T-helper 17 cell (primary cell): ENCODE measurements at places on chromosomes 12 and 14. TPM values are rescaled to one million over a fixed set of nuclear protein-coding genes. Genes with fewer than 3 reads are reported as not detected.

GRCh38 chr12:32398816-32399369, 465 bp upstream of the FGD4 start:
- H3K36me3 ChIP-seq, result no peaks in the 10 kb centered on the region
- H3K4me3 ChIP-seq, result peak overlapping the region; percentile 91
- DNase-seq, result no peak
- peaks cover 7% of the 10 kb centered on the region for H3K4me1 ChIP-seq
- no peak overlapping the region for H3K27ac ChIP-seq
- H3K27me3 ChIP-seq, result peaks cover 37% of the 10 kb centered on the region

DNA sequence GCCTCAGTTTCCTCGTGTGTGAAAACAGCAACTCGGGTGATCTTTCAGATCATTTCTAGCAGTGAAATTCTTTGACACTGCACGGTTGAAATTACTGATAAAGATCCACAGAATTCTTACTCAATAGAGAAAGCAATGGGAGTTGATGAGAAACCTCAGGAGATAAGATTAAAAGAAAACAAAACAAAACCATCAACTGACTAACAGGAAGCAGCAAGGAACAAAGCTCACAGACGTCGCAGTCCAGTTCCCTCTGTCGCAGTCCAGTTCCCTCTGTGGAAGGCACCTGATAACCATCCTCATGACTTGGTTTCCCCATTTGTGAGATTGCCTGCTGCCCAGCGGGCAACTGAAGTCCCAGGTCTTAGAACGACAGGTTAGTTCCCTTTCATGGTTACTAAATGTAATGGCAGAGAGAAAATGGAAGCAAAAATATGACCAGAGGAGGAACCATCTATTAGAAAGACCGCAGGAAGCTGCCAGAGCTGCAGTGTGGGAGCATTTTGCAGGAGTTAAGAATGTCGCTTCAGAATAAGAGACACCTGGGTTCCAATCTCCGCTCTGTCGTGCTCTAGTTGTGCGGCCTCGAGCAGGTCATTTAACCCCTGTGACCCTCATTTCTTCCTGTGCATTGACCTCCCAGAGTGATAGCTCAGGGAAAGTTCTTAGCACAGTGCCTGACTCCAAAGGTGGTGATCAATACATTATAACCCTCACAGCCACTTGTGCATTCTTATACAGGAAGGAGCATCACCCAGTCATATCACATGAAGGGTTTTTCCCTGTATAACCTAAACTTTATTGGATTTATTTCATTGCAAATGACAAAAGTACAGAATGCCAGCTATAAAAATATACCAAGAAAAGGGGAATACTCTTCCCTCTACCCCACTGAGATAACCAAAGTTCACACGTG, 5.1 kb upstream of the MED13L start:
- no peaks in the 10 kb centered on the region for H3K36me3 ChIP-seq
- no peaks in the 10 kb centered on the region for H3K27me3 ChIP-seq
- peaks cover 11% of the 10 kb centered on the region for H3K4me1 ChIP-seq

DNA sequence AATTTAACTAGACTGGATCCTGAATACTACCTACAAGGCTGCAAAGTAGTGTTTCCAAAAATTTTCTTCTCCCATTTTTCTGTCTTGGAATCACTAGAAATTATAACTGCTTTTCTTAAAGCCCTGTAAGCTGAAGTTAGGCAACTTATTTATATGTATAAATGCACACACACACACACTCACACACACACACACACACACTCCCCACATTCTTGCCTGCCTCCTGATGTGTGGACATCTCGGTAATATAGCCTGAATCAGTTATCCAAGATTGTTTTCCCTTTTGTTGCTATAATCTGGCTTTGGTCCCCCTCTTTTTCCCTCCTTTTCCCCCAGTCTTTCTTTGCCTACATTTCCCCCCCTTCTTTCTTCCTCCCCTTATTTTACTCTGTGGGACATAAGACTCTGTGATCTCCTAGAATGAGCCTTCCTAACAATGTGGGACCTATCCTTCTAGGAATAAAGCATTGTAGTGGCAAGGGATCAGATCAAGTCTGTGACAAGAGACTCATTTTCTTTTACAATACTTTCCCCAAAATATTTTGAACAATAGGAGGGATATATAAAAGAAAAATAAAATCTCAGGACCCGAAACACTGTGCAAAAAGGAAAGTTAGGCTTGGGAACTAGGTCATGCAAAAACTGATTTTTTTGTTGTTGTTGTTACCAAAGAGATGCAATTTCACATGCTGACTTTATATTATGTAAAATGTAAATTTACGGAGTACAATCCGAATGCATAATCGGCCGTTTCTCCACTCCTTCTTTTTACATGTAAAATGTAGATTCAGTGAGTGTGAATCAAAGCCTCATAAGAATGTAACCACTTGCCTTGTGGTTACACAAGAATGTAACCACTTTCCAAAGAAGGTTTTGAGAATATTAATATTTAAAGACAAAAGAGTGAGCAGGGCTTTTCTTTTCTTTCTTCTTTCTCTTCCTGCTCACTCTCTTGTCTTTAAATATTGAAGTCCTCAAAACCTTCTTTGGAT, 26.3 kb upstream of the CD69 start:
- H3K4me1 ChIP-seq, result peaks cover 15% of the 10 kb centered on the region
- no peaks in the 10 kb centered on the region for H3K27me3 ChIP-seq
- no peak for DNase-seq
- H3K36me3 ChIP-seq, result no peaks in the 10 kb centered on the region

DNA sequence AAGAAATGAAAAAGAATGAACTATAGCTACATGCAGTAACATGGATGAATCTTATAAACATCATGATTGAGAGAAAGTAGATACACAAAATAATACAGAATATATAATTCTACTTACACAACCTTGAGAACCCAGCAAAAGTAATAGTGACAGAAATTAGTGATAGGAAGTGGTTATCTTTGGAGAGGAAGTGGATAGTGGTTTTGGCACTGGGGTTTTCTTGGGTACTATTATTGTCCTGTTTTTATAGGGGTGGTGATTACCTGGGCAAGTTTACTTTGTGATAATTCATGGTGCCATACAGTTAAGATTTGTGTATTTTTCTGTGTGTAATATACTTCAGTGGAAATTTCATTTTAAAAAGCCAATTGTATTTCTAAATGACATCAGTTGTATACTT, 352.7 kb downstream of the AEBP2 start:
- no peaks in the 10 kb centered on the region for H3K36me3 ChIP-seq
- H3K27ac ChIP-seq, result no peak overlapping the region
- H3K27me3 ChIP-seq, result no peaks in the 10 kb centered on the region

DNA sequence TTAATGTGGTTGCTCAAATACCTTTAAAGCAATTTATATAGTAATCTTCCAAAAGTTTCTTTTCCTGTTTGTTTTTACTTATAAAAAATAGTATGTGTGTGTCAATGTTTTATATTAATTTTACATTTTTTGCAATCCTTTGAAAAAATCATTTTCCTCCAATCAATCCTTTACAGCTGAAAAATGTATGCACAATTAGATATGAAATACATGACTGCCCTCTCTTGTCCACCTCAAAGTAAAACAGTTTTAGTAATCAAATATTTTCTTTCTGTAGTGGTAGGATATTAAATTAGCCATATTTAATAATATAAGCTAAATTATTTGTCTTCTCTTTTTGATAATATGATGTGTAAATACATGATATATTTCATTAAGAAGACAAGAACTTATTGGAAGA, 269.9 kb downstream of the ADAMTS20 start:
- H3K4me3 ChIP-seq, result no peak overlapping the region
- H3K27me3 ChIP-seq, result no peaks in the 10 kb centered on the region
- no peaks in the 10 kb centered on the region for H3K36me3 ChIP-seq
- H3K4me1 ChIP-seq, result no peaks in the 10 kb centered on the region
- no peak for DNase-seq

- H3K27ac ChIP-seq, result no peak overlapping the region
- no peak overlapping the region for H3K4me3 ChIP-seq
These were observed 888.1 kb downstream of the TMEM121 start for GRCh38 chr14:106414464-106414863.

DNA sequence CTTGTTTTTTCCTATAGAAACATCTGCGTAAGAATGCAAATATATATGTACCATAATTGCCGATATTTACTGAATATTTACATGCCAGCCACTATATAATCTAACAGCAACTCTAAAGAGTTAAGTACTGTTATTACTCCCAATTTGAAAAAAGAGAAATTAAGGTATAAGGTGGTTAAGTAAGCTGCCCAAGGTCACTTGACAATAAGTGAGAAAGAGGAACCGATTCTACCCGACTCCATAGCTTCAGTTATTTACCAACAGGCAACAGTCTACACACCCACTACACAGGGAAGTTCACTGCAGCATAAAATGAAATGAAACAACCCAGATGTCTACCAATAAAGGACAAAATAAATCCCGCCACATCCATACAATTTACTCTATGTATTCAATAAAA, 1.1 kb downstream of the MIS18BP1 start:
- peak overlapping the region; percentile 91 for H3K4me3 ChIP-seq
- H3K36me3 ChIP-seq, result no peaks in the 10 kb centered on the region
- H3K27me3 ChIP-seq, result no peaks in the 10 kb centered on the region
- H3K4me1 ChIP-seq, result peaks cover 15% of the 10 kb centered on the region
- no peak for DNase-seq

DNA sequence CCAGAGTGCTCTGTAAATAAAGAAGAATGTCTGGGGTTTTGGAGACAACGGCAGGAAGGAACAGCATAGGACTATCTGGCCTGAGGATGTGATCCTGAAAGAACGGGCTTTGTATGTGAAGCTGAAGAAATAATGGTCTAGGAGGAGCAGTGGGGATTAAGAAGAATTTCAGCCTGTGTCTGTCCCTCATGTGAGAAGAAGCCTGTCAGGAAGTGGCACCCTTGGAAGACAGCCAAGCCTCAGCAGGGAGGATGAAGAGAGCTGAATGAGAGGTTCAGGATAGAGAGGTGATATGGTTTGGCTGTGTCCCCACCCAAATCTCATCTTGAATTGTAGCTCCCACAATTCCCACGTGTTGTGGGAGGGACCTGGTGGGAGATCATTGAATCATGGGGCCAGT, 56.9 kb upstream of the TCL1A start:
- no peaks in the 10 kb centered on the region for H3K36me3 ChIP-seq
- no peak for DNase-seq
- no peak overlapping the region for H3K27ac ChIP-seq
- no peak overlapping the region for H3K4me3 ChIP-seq
- no peaks in the 10 kb centered on the region for H3K4me1 ChIP-seq

GRCh38 chr14:41957459-41957858, 350.8 kb downstream of the LRFN5 start:
- no peak overlapping the region for H3K27ac ChIP-seq
- no peak overlapping the region for H3K4me3 ChIP-seq
- no peaks in the 10 kb centered on the region for H3K36me3 ChIP-seq
- no peaks in the 10 kb centered on the region for H3K4me1 ChIP-seq
- no peaks in the 10 kb centered on the region for H3K27me3 ChIP-seq

GRCh38 chr14:50173891-50174290, 57.5 kb downstream of the SOS2 start:
- H3K27me3 ChIP-seq, result no peaks in the 10 kb centered on the region
- H3K4me1 ChIP-seq, result peaks cover 9% of the 10 kb centered on the region
- H3K27ac ChIP-seq, result no peak overlapping the region
- H3K4me3 ChIP-seq, result no peak overlapping the region
- DNase-seq, result no peak
- peaks cover 7% of the 10 kb centered on the region for H3K36me3 ChIP-seq

GRCh38 chr12:92144631-92145480, 790 bp downstream of the BTG1 start:
- H3K27me3 ChIP-seq, result no peaks in the 10 kb centered on the region
- H3K36me3 ChIP-seq, result peaks cover 21% of the 10 kb centered on the region
- peak overlapping the region; percentile 99 for H3K27ac ChIP-seq

GRCh38 chr14:24108336-24108874, 6.2 kb upstream of the DCAF11 start:
- no peak overlapping the region for H3K4me3 ChIP-seq
- no peak for DNase-seq
- no peaks in the 10 kb centered on the region for H3K27me3 ChIP-seq
- no peaks in the 10 kb centered on the region for H3K36me3 ChIP-seq

DNA sequence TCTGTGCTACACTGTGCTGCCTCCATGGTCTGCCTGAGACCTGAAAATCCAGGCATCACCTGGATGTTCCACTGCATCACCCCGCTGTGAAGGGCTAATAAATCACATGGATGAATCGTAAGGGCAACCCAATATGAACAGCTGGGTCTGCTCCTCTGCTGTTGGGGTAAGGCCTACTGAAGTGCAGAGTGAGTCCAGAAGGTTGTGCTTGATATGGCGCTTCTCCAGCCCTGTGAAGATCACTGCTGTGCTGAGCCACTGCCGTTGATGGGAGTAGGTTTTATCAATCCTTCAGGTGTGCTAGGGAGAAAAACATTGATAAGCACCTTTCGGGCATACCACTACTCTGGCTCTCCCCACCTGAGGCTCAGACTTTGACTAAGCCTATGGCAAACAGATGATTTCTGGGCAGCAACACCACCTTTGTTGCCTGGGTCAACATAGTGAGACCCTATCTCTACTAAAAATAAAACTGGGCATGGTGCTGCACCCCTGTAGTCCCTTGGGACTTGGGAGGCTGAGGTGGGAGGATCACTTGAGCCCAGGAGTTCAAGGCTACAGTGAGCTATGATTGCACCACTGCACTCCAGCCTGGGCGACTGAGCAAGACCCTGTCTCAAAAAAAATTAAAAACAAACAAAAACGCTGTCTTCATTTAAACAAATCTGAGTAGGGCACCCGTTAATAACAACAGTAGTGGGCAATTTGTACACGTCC, 1.7 kb downstream of the ACVRL1 start:
- H3K4me3 ChIP-seq, result no peak overlapping the region
- H3K27me3 ChIP-seq, result peaks cover 49% of the 10 kb centered on the region
- no peak for DNase-seq
- peaks cover 4% of the 10 kb centered on the region for H3K36me3 ChIP-seq

The MUCL1 gene
- not detected for total RNA-seq

The CKB gene
- 7.0 TPM for total RNA-seq

The RFX4 gene
- not detected for total RNA-seq

The LAG3 gene
- total RNA-seq, result 4.6 TPM
